ENCODE measurements at places on chromosomes 5 and 9.

- DNase-seq = no peak
These were observed 17.7 kb downstream of the SRP19 start for GRCh38 chr5:112878760-112879159.

GRCh38 chr9:127589955-127590370, 22.1 kb upstream of the STXBP1 start:
- peak; percentile 81 for DNase-seq

DNA sequence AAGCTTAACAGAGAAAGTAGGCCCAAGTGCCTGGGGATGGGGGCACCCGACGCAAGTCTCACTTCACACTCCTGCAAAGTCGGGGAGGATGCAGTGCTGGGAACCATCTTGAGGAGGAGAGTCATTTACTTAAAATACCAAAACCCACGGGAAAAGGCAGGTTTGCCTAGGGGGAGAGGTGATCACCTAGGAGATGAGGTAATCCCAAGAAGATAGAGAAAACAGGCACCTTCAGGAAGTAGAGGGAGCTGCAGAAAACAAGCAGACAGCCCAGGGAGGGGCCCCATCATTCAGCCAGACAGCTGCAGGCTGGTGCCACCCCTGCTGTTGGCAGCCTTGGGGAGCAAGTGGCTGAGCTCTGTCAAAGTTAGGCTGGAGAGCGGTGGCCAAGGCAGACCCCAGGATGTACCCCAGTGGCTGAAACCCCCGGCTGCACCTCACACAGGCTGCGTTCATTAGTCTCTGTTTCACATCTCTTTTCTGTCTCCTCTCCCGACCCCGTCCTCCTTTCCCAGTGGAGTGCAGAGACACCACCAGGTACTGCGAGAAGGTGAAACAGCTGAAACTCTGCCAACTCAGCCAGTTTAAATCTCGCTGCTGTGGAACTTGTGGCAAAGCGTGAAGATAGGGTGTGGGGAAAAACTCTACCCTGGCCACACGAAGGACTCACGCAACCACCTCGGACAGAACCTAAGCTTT, 124.9 kb downstream of the SAXO1 start:
- DNase-seq = no peak

DNA sequence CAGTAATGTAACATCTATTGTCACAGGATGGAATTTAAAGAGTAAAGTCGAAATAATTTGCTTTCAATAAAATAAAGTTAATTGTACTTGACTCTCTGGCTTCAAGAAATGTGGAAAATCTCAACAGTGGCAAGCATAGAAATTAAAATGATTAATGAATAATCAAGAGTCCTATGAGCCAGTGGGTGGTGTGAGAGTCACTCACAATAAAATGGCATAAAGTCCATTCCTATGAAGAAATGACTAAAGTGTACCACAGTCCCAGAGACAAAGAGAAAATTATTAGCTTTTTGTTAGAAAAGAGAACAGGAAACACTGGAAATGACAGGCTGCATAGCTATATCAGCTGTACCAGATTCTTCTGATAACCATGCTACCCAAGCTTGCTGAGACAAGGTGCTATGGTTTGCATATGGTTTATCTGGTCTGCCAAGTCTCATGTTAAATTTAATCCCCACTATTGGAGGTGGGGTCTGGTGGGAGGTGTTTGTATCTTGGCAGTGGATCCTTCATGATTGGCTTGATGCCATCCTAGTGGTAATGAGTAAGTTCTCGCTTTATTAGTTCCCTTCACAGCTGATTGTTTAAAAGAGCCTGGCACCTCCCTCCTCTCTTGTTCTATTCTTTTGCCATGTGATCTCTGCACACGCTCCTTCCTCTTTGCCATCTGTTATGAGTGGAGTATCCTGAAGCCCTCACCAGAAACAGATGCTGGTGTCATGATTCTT, 647.7 kb upstream of the ITGA1 start:
- no peak for DNase-seq

DNA sequence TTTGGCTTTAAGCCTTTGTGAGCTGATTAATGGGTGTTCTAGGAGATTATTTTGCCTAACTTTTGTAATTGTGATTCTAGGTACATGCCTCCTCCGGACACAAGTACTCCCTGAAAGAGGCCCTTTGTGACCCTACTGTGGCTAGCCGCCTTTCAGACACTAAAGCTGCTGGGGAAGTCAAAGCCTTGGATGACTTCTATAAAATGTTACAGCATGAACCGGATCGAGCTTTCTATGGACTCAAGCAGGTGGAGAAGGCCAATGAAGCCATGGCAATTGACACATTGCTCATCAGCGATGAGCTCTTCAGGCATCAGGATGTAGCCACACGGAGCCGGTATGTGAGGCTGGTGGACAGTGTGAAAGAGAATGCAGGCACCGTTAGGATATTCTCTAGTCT, 13.6 kb downstream of the ITGA1 start:
- DNase-seq = peak; percentile 28

GRCh38 chr5:1227667-1228066, 2.5 kb downstream of the SLC6A18 start:
- no peak for DNase-seq

- no peak for DNase-seq
These were observed 7.4 kb upstream of the SLC2A8 start for GRCh38 chr9:127389381-127390247.

DNA sequence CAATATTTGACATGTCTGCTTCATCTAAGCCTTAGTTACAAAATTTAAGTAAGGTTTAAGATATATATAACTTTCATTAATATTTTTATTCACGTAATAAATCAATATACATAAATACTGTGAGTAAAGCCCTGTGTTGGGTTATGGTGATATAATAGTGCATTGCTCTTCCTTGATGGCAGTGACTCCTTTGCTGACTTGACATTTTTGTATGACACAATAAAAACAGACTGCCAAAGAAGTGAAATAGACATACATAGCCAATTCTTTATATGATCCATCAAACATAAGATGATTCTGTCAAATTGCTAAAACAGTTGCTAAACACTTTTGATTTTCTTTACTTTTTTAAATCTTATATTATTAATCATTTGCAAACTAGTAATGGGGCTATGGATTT, 1518.2 kb downstream of the EFNA5 start:
- no peak for DNase-seq

GRCh38 chr5:9173281-9174048, 372.4 kb downstream of the SEMA5A start:
- no peak for DNase-seq

GRCh38 chr9:114218264-114219120, 63.2 kb downstream of the COL27A1 start:
- no peak for DNase-seq
